Activated CD8-positive, alpha-beta memory T cell treated with anti-CD3 and anti-CD28 coated beads for 1 hour (primary cell): ENCODE measurements at places on chromosomes 2 and 18.

DNA sequence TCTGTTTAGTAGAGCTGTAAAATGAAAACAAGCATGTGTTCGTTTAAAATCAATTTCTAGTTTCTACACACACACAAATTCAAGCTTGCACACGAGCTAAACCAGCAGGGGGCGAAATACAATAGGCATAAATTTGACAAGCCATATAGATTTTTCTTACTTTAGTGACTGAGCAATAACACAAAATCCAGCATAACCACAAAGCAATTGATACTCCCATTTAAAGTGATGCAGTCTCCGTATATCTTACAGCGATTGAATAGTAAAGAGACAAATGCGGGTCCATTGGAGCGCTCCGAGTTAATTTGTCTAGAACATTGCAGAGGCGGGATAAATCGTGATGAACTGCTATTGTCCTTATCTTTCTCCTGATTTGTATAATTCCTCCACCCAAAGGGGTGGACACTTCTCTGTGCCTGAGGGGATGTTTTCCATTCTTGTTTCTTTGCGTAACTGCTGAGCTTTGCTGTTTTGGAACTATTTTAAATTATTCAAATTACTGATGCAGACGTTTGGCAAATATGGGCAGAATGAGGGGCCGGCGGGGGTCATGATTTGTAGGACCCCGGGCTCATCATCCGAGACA lies 1.2 kb upstream of the AFTPH start:
- DNase-seq, result peak; percentile 47

GRCh38 chr18:46243095-46243494 lies 138.9 kb downstream of the HAUS1 start:
- DNase-seq, result no peak

- DNase-seq, result no peak
Observed at GRCh38 chr2:225117051-225117716, 74.9 kb upstream of the DOCK10 start.

- no peak for DNase-seq
Observed at GRCh38 chr2:32064713-32065112, 1.4 kb downstream of the SPAST start.

GRCh38 chr2:148909114-148909513 lies 34.1 kb downstream of the KIF5C start:
- DNase-seq, result no peak
